CD4-positive, alpha-beta T cell treated with Interleukin-6 for 4 hours (primary cell): ENCODE measurements at places on chromosomes 3 and 15.
A peak's percentile ranks its signal among the peaks of the same experiment; 100 is the strongest.

- peak; percentile 69 for DNase-seq
These were observed 47.3 kb downstream of the EIF3J start for GRCh38 chr15:44584162-44584749.

DNA sequence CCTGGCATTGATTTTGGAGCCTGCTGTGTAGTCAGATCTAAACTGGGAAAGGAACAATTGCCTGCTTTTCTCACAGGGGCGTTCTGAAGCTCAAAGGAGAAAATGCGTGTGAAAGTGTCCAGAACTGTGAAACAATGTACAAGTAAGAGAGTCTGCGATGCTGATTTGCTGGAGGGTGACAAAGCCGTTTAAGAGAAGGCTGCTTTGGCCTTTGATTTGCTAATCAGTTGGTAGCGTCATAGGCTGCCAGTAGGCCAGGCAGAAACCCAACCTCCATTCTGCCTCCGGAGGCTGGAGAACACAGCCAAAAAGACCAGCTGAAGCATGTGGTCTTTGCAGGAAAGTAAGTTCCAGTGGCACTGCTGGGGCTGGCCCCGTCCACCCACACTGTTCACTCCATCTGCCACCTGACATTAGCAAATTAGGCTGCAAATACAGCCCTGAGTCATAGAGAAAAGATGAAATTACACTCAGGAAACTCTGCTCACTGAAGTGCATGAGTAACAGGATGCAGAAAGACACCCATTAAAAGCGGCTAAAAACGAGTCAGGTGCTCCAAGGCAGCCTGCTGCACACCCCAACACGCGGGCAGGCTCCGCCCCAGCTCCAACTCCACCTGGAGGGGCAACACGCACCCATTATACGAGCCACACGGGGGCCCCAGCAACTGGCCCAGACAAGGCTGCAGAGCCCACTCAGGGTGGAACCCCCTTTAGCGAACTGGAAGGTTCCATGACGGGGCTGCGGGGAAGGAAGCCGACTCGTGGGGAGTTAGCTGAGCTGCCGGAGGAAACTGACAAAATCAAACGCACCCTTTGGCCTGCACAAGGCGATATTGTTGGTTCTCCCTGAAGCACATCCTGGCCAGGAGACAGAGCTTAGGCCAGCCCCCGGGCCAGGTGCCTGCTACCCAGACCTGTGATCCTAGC lies 31.6 kb downstream of the ZDHHC19 start:
- DNase-seq = peak; percentile 91

GRCh38 chr15:63460210-63461155 lies 43.9 kb upstream of the USP3 start:
- DNase-seq = no peak

DNA sequence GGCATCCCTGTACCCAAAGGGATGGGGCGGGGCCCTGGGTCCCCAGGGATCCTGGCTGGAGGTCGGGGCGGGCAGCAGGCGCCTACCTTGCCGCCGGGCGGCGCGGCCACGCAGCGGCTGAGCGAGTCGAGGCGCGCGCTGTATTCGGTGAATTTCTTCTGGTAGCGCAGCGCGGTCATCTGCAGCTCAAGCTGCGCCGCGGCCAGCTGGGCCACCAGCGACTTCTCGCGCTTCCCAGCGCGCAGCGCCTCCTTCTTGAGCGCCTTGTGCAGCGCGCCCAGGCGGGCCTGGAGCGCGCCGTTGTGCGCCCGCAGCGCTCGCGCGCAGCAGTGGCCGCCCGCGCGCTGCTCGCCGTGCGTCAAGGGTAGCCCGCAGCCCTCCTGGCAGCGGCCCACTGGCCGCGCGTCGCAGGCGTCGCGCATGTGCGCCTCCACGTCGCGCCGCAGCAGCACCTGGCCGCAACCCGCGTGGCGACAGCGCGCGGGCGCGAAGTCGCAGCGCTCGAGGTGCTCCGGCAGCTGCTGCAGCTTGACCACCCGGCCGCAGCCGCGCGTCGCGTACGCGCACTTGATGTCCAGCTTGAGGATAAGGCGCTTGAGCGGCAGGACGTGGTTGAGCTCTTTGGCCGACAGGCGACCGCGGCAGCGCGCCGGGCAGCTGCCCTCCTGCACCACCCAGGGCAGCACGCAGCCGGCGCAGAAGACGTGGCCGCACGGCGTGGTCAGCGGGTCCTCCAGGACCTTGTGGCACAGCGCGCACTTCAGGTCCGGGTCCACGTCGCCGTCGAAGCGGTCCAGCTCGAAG lies 522 bp downstream of the PDZRN3 start:
- DNase-seq = no peak

GRCh38 chr3:135182364-135182998 lies 387.4 kb downstream of the EPHB1 start:
- no peak for DNase-seq

DNA sequence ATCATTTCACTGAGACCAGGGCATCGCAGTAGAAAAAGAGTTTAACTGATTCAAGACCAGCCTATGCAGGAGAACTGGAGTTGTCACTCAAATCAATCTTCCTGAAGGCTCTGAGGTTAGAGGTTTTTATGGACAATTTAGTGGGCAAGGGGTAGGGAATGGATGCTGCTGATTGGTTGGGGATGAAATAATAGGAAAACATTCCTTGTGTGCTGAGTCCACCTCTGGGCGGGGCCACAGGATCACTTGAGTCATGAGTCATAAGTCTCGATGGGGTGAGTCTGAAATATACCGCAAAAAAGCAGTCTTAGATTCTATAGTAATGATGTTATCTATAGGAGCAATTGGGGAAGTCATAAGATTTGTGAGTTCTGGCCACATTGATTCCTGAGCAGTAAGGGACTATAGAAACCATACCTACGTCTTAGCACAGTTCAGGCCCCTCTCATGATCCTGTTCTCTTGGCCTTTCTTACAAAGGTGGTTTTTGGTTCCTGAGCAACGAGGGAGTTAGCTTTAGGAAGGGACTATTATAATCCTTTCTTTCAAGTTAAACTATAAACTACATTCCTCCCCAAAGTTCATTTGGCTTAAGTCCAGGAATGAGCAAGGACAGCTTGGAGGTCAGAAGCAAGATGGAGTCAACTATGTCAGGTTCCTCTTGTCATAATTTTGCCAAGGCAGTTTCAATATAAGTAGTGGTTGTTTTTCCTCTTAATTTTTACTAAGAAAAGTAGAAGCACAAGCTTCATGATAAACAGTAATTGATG lies 2.7 kb upstream of the OPA1 start:
- no peak for DNase-seq

GRCh38 chr15:65369212-65369547 lies 8.6 kb downstream of the IGDCC3 start:
- no peak for DNase-seq

- DNase-seq = no peak
These were observed 17.8 kb downstream of the HERC1 start for GRCh38 chr15:63815796-63816533.

- no peak for DNase-seq
These were observed at the start of gene GDPGP1 for GRCh38 chr15:90234096-90234988. GDPGP1 (plus strand) TSS chr15:90234209; CDS start chr15:90240909, 6,700 bp downstream.

DNA sequence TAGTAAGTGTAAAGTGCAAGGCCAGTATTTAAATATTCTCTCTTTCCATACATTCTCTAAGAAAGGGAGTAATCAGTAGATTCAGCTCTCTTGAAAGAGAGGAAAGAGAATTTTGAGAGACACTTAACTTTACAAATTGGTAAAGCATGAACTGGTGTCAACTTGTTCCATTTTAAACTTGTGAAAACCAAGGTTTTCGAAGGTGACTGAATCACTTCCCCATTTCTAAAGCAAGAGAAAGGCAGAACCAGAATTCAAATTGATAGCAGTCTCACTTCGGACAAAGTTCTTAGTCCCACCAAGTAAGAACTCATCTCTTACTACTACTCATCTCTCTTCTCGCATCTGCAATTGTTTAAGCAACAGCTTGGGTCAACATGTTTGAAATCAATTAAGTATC lies 22.4 kb downstream of the TJP1 start:
- DNase-seq = no peak

DNA sequence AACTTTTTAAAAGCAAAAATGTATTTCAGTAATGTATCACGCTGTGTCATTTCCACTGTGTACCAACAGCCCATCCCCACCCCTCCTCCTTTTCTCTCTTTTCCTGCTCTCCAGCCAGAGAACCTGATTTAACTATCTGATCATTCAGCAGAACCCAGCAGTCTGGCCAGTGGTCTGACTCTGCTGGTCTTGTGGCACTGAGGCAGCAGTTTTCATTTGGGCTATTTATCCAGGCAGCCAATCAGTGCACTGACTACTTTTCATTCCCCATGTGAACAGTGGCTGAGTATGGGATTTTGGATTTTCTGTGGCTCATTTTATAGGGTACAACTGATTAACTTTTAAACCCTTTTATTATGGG lies 56.3 kb downstream of the GPR171 start:
- DNase-seq = no peak

DNA sequence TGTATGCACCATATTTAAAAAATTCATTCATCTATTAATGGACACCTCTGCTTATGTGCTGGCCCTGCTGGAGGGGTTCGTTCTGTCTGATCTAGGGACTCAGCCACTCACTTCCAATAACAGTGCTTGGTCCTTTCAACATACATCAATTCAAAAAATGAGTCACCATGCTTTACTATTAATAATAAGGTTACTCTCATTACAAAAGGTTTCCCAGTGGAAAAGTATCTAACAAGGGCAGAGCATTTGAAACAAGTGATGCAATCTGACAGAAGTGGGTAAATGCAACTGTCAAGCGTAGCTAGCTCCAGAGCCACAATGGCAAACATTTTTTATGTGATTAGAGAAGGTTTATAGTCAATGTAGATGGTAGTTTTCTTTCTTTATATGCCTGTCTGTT lies 67.9 kb upstream of the TNIK start:
- no peak for DNase-seq

- DNase-seq = peak; percentile 20
These were observed 16.6 kb downstream of the SLC4A7 start for GRCh38 chr3:27467545-27467944.

- DNase-seq = no peak
These were observed 73.1 kb downstream of the ATP2B2 start for GRCh38 chr3:10432156-10432845.

GRCh38 chr15:36960179-36960946 lies 140.0 kb downstream of the MEIS2 start:
- no peak for DNase-seq

- no peak for DNase-seq
These were observed 48.1 kb downstream of the STAC start for GRCh38 chr3:36428445-36428844.

DNA sequence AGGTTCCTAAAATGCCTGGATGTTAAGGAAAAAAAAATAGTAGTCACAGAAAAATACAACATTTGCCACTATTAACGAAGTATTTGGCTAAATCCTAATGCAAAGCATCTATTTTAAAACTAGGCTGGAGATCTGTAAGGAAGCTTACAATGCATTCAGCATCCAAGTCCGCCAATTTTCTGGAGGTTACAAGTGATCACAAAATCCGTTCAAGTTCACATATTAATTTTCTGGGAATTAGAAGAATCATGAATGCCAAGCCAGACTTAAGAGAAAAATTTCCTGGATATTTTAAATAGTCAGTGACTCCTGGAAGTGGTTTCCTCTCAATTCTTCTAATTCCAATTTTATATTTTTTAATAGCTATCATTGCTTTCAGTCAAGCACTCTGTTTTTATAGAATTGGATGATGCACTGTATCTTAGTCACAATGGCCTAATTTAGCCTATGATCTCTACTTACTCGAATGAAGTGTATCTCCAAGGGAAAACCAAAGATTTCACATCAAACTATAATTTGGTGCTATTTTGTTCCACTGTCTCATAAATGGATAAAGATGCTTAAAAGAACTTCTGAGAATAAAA lies 60.4 kb downstream of the P3H2 start:
- DNase-seq = no peak

- no peak for DNase-seq
These were observed 96.4 kb downstream of the NSUN3 start for GRCh38 chr3:94159062-94159828.

DNA sequence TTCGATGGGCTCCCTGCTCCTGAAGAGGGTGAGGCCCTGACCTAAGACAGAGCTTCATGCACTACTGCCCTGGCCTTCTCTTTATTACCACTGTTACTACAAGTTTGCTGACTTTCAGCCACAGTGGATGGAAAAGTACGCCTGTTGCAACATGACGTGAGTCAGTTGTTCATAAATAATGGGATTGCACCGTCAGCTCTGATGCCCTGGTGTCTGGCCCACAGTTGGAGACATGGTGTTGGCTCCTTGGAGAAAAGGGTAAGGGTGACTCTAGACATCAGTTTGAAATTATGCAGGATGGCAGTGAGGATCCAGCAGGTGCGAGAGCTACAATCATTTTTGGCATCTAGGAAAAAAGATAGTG lies 5.5 kb downstream of the PAQR5 start:
- DNase-seq = no peak

DNA sequence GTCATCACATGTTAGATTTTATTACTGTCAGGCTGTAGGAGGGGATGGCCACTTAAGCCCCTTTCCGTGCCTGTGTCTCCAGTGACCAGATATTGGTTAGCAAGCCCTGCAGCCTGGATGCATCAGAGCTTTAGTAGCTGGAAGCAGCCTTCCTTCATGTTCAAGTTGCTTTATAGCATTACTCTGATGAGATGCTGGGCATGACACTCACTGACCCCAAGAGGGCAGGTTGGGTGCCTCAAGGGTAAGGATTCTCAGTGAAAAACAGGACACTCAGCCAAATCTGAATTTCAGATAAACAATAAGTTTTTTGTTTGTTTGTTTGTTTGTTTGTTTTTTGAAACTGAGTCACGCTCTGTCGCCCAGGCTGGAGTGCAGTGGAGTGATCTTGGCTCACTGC lies 68.5 kb upstream of the PTX3 start:
- no peak for DNase-seq

GRCh38 chr15:61880084-61880483 lies 180.2 kb downstream of the VPS13C start:
- no peak for DNase-seq

DNA sequence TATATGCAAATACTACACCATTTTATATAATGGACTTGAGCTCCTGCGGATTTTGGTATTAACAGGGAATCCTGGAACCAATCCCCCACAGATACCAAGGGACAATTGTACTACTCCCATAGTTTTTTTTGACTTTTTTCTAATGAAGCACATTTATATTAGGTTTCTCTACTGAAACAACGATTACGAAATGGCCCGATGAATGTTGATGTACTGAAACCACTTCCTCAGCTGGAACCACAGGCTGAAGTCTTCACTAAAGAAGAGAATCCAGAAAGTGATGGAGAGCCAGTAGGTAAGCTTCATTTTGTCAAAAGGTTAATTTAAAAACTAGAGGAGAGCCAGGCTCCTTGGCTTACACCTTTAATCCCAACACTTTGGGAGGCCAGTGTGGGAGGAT lies 121.5 kb upstream of the LRRFIP2 start:
- DNase-seq = no peak

DNA sequence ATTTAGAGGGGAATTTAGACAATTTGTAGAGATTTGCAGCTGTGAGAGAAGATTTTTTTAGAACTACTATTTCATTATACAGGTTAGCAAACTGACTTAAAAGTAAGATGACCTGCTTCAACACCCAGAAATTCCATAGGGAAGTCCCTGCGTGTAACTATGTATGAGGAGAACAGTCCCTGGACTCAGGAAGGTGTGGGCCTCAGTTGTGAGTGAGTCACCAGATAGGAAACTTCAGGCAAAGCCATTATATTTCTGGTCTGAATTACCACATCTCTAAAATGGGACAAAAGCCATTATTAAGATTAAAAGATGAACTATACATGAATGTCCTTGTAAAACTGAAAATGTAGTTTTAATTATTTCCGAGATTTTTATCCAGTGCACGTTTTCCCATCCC lies 488.3 kb upstream of the GOLIM4 start:
- no peak for DNase-seq

- DNase-seq = no peak
These were observed 11.9 kb upstream of the LRRC15 start for GRCh38 chr3:194381460-194381875.

- no peak for DNase-seq
These were observed 58.9 kb upstream of the TP63 start for GRCh38 chr3:189572249-189572648.

- no peak for DNase-seq
These were observed 773.5 kb downstream of the SQOR start for GRCh38 chr15:46408312-46408711.
